ENCODE measurements at places on chromosomes 5 and 9.
A peak's percentile ranks its signal among the peaks of the same experiment; 100 is the strongest.

- peak; percentile 13 for DNase-seq
These were observed 290.2 kb upstream of the RGMB start for GRCh38 chr5:98483301-98483685.

GRCh38 chr9:14011799-14012560 lies 302.0 kb downstream of the NFIB start:
- DNase-seq = no peak

DNA sequence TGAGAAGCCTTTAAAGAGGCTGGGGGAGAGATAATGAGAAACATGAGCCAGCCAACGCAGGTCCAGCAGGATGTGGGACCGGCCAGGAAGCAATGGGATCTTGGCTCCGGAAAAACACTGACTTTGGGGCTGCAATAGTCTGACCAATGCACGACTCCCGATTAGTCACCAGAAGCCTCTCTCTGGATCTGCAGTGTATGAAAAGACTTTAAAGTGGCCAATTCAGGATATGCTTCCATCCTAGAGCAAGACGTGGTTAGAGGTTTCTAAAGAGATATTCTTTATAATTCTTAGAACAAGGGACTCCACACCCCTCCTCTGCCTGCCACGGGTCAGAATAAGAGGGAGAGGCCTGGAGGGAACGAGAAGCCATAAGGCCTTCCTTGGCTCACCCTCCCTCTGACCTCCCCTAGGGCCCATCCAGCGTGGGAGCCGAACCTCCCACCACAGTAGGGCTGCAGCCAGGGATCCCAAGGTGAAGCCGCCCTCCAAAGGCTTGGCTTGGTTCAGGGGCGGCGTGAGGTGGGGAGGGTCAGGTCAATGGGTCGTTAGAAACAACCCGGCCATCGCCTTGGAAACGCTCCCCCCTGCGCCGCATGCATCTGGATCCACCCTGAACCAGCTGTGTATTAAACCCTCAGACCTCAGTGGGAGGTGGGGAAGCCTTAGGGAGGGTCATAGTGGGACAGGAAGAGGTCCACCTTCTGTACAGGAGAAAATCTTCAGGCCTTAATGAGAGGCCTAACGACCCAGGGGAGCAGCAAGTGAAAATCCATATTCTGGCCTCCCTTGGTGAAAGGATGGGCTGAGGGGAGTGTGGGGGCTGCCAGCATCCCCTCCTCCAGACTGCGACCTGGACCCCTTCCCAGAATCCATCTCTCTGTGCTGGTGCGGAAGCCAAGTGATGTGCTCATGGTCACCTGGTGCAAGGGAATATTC lies 11.1 kb downstream of the FGF1 start:
- peak; percentile 73 for DNase-seq

GRCh38 chr5:111975133-111975532 lies 218.1 kb upstream of the NREP start:
- DNase-seq = no peak

- DNase-seq = no peak
These were observed 7.6 kb downstream of the GPX3 start for GRCh38 chr5:151027961-151028479.

- DNase-seq = no peak
These were observed 15.2 kb upstream of the LHX3 start for GRCh38 chr9:136220017-136220729.

GRCh38 chr5:147481376-147481775 lies 28.5 kb downstream of the DPYSL3 start:
- DNase-seq = peak; percentile 69

GRCh38 chr5:135739383-135739981 lies 95.0 kb upstream of the SLC25A48 start:
- no peak for DNase-seq

DNA sequence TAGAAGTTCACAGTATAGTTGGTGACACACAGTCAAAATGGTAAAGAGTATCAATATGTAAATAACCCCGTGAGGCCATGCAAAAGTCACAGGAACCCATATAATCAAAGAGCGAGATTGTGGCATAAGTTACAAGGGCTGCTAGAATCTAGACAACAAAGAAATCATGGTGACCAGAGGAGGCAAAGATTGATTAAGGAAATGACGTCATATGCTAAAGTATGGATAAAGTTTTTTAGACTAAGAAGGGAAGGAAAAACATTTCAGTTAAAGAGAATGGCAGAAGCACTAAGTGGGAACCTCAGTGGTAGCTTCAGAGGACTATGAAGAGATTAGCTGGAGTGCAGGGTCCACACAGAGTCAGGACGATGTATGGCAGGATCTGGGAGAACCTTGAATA lies 330.3 kb downstream of the NFIB start:
- DNase-seq = no peak

DNA sequence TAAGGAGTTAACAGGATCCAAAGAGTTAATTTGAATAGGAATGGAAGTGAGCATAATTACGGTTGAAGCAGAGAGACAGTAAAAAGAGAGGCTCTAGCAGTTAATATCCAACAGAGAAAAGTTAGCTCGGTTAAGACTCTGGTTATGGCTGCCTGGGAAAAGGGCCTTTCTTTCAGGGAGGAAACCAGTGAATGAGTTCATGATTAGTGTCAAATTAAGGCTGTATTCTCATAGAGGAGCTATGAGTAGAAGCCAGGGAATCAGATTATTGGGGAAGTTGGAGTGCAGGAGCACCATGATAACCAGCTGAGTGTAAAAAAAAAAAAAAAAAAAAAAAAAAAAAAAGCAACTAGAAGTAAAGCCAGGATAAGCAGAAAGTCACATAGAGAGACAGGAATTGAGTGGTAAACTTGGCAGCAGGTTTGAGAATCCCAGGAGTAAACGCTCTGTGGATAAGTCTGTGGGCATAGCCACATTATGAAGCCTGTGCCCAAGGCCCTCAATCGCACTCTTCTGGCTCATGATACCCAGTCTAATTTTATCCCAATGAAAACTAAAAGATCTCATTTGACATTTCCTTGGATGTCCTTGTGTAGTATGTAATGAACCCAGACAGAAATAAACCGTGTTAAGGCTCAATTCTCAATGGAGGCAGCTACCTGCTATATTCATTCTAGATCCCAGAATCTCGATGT lies 372.6 kb upstream of the MPDZ start:
- no peak for DNase-seq

GRCh38 chr5:97167435-97167834 lies 15.6 kb downstream of the RIOK2 start:
- DNase-seq = no peak

- DNase-seq = peak; percentile 83
These were observed 115.8 kb upstream of the LIFR start for GRCh38 chr5:38672059-38672788.

DNA sequence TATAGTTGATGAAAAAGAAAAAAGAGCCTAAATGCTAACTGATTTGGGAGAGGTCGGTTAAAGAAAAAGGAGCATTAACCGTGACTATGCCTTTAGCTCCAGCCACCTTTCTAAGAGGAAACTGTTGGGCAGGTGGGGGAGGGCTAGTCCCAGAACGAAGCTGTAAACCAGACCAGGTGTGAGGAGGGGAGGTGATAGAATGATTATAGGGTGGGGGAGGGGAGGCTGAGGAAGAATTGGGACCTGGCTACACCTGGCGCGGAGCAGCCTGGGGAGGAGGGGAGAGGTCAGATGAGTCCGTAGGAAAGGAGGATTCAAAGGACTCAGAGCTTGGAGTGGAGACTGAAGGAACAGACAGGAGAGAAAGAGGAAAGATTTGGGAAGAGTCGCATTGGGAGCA lies 73.4 kb downstream of the PHAX start:
- DNase-seq = no peak

GRCh38 chr5:161598686-161599085 lies 52.2 kb upstream of the GABRB2 start:
- no peak for DNase-seq

GRCh38 chr5:93677359-93677891 lies 64.0 kb downstream of the POU5F2 start:
- DNase-seq = peak; percentile 91

DNA sequence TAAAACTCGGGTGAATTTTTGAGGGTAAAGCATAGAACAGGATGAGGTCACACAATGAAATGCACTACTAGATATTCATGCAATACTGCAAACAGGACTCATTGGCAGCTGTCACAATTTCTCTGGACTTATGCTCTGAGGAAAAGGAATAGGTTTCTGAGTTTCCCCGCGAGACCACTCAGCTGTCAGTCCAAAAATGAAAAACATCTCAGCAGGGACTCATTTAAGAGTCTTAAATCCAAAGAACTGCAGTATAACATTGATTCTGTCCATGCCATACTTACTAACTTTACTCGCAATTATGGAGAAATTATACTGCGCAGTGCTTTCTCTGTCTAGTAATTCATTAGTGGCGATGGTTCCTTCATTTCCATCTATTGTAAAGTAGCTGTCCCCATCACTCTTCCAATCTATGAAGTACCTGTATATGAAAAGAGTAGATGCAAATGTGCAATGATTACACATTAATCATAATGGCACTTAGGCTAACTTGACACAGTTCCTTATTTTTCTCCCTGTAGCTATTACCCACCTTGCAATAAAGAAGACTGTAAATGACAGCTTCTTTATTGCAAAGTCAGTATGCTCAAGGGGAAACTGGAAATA lies 1070.0 kb downstream of the CDH12 start:
- no peak for DNase-seq

DNA sequence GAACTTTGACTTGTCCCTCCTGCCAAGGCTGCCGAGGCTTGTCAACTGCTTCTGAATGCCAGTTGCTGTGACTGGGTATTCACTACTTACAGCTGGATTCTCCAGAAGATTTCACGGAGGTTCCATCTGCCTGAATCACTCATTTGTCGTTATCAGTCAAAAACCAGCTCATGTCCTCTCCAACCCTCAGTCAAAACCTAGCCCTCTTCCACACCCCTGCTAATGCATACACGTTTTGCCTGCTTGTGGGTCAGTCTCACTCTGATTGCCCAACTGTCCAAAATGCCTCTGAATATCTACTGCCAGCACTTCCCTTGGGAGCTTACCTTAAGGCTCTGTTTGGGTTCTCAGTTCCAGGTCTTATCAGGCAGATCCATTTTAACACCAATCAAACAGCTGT lies 238.6 kb upstream of the TMEM161B start:
- DNase-seq = no peak

DNA sequence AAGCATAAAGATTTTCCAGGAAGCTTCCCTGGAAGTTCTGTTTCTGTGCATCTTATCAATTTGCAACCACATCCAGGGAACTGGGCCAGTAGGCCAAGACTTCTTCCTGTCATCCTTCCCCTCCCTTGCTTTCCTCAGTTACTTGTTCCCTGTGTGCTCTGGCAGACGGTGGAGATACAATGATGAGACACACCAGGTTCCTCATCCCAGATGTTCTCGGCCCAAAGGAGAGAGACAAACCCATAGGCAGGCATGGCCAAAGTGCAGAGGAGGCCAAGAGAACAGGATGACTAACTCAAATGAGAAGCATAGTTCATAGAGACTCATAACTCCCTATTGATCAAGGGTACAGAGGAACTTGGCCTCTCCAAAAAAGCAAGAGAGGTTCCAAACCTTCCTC lies 652.6 kb downstream of the CCDC171 start:
- DNase-seq = no peak

- DNase-seq = no peak
These were observed 134.0 kb downstream of the RXRA start for GRCh38 chr9:134460206-134460605.

- DNase-seq = peak; percentile 3
These were observed 25.9 kb upstream of the AP3B1 start for GRCh38 chr5:78320401-78320800.

DNA sequence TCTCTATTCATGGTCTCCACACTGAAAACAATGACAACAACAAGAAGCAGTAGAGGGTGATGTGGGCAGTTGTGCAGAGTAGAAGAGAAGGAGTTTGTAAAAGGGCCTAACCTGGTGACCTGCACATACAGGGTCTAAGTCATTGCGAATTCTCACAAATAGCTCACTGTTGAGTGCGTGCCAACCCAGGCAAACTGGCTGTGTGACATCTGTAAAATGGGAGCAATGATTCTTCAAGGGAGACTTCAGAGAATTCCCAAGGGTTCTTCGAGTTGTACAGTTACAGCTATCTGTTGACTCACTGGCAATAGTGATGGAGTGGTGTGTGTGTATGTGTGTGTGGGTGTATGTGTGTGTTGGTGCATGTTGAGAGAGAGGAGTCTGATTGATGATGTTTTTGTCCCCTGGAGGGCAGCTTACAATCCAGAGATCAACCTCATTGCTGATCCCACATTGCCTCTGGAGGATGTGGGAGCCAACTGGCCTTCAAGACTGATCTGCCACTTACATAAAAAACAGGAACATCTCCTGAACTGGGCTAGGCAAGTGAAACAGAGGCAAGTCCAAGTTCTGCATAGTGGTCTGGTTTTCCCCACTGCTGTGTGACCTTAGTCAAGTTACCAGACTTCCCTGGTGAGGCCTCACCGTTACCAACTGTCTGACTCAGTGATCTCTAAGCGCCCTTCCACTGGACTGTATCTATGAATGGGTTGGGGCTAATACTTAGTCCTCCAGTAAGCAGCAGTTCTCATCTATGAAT lies 3.2 kb downstream of the FAT2 start:
- DNase-seq = no peak

GRCh38 chr5:159005062-159005461 lies 94.7 kb downstream of the EBF1 start:
- no peak for DNase-seq

- no peak for DNase-seq
These were observed 76.2 kb upstream of the SPIN1 start for GRCh38 chr9:88312045-88312444.

DNA sequence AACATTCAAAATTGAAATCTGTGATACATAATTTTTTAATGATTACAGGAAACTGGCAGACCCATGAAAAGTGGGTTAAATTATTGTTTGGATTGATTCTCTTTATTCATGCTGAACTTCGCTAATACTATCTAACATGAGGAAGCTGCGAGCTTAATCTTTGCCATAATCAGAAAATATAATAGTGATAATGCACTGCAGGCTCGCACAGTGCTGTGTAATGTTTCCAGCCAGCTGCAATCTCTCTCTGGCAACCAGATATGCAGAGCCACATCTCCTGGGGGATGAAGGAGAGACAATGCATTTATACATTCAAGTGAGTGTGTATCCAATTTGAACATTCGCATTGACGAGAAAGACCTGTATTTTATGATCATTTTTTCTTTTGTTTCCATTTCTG lies 669.7 kb upstream of the RGMB start:
- no peak for DNase-seq

GRCh38 chr9:115167175-115167574 lies 49.2 kb upstream of the TNC start:
- peak; percentile 90 for DNase-seq

All from NCI-H226 (cell line).